Thoracic aorta (tissue), 2 donors: ENCODE measurements at places on chromosomes 2 and 18. TPM values are rescaled to one million over a fixed set of nuclear protein-coding genes. Genes with fewer than 3 reads are reported as not detected.

DNA sequence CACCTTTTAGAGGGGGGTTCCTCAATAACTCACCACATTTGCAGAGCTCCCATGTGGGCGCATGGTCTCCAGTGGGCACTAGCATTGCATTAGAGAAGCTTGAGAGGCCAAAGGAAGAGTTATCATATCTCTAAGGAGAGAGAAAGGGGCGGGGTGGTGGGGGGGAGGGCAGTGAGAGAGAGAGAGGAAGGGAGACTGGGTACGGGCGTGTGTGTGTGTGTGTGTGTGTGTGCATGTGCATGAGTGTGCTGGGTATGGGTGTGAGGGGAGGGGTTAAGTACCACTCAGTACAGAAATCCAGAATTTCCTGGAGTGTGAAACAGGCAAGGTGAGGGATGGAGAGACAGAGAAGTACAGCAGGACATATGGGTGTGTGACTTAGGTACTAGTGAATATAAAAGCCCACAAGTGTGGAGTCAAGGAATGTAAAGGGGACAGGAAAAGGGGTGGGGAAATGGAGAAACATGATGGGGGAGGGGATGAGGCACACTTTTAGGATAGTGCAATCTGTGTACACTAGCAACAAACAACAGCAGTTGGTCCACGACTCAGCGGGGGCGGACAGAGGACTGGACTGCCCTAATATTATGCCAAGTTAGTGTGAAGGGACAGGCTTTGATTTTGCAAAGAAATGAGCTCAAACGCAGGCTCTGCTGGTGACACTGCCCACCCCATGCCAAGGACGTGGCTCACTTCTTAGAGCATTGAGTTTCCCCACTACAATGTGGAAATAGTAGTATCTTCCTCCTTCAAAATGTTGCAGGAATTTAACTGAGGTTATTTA lies 91.3 kb downstream of the SPRED2 start:
- DNase-seq: no peak

DNA sequence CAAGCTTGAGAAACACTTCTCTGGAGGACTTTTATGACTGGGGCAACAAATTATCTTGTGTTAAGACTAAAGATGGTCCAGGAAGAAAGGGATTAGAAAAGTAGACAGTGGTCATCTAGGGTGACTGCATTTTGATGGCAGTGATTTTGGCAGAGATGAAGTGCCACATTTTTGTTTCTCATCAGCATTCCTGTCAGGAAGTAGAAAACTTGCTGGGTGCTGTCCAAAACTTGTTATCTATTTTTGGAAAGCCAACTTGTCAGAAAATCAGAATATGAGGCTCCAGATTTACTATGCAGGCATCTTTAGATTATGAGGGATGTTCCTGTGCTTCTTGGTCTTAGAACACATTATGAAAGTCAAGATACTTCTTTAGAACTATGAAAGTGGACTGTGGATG lies 29.0 kb upstream of the CALCRL start:
- DNase-seq: no peak

DNA sequence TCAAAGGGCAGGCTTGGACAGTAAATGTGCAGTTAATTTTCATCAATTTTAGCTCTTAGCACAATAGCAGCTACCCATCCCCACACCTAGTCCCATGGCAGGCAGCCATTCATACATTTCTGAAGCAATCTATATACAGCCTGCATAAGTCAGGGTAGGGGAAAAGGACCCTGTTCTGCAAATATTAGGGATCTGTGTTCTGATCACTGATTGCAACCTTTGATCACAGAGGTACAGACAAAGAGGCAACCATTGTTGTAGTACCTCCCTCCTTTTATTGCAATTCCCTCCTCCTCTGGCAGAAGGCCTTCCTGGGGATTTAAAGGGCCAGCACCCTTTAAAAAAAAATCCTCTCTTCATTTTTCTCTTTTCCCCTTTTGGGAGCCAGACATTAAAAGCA lies 58.3 kb downstream of the KANSL1L start:
- DNase-seq: no peak

- DNase-seq: no peak
These were observed 11.7 kb upstream of the NABP1 start for GRCh38 chr2:191666226-191666625.

- no peak for DNase-seq
These were observed 181.1 kb downstream of the ZRANB3 start for GRCh38 chr2:135349941-135350340.

LOXHD1 gene
- total RNA-seq: 5.5 TPM

M1AP gene
- total RNA-seq: not detected

AP1S3 gene
- 0.95 TPM for total RNA-seq

DNAH6 gene
- 0.85 TPM for total RNA-seq

RPE gene
- 27.1 TPM for total RNA-seq
